Inflammatory macrophage treated with lipopolysaccharide for 1 hour (primary cell): ENCODE measurements at places on chromosomes 13 and 19.
A peak's percentile ranks its signal among the peaks of the same experiment; 100 is the strongest.

DNA sequence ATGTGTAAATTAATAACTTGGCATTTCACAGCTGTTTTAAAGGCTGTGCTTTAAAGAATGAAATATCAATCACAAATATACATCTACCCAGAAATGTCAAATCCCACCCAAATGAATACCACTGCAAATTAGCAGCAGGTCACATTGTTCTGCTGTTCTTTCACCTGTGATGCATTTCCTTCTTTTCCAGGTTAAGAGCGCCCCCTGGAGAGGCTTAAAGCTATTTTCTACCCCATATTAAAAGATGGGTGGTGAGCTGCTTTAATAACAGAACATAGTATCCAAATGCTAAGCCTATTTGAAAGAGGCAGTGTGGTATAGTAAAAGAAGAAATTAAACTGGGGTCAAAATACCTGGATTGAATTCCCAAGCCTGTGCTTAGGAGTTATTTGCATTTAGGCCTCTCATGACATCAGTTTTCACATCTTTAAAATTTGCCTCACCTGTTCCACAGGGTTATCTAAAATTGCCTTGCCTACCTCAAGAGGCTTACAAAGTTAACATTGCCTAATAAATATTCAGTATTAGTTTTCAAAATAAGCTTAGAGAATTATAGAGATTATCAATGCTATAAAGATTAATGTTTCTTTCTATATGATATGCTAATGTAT, 396.9 kb upstream of the SLITRK5 start:
- peak; percentile 12 for DNase-seq

GRCh38 chr13:26658448-26659385, 101.2 kb downstream of the WASF3 start:
- DNase-seq: no peak

GRCh38 chr13:70829748-70830147, 721.5 kb upstream of the KLHL1 start:
- DNase-seq: no peak

DNA sequence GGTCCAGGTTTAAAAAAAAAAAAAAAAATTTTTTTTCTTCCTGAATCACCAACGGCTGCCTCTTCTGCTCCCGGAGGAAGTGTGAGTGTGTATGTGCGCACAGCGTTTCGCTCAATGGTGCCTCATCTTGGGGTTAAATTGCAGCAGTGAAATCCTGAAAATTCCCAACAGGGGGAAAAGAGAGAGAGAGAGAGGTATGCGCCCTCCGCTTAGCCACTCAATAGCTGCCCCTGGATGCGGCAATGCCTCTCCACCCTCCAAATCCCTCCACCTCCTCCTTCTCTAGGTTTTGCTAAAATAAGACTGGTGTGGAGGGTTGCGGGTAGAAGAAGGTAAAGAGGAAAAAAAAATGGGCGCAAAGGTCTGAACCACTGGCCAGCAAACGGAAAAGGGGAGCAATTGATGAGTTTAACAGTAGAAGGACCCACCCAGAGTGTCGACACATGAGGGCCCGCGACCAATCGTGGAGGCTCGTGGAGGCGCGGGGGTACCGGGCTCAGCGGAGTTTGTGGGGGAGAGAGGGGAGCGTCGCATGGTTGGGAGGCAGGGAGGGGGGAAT, 853 bp upstream of the CACNA1A start:
- no peak for DNase-seq

DNA sequence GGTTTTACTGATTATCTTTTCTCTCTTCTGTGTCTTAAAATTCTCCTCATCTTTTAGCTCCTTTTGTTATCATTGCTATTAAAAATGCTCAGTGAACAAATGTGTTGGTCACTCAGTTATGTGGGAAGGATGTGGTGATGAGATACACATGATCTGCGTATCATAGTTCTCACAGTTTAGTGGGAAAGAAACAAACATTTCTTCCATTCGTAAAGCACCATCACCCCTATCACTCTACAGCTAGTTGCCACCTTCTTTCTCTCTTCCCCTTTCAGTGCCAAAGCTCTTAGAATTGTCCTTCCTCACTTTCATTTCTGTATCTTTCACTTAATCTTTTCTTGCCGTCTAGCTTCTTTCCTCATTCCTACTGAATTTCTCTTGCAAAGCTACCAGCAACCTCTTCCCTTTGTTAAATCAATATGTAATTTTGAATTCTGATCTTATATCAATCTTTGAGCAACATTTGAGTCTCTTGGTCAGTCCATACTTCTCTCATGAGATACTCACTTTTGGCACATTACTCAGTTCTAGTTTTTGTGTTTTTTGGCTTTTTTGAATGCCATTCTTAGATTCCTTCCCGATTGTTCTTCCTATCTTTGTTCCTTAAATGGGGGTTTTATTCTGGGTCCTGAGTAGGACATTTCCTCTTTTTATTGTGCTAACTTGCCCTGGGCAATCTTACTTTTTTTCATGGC, 122.3 kb downstream of the PCCA start:
- DNase-seq: peak; percentile 18

DNA sequence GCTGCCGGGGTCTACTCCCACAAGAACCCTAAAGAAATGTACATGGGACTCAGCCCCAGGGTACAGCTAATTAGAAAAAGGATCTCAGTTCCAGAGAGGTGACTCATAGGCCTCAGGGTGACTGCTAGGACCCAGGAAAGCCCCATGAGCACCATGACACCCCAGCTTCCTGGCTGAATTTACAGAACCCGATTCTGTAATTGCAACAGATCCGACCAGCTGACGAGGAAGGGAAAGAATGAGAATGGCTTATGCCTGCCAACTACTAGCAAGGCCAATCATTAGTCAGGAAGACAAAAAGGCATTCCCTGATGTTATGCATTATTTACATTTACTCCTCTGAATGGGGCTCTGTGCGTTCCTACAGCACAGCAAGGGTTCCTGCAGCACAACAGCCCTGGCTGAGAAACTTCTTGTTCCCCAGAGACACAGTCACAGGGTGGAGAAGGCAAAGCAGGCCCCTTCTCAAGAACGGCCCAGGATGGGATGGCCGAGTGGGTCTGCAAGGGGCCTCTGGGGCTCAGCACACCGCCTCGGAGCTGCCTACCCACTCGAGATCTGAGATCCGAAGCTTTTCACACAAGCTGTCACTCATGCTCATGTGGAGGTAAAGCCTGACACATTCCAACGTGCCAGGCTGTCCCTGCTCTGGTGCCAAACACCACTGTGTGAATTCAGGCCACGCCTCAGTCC, 27.2 kb downstream of the PBX4 start:
- peak; percentile 94 for DNase-seq

GRCh38 chr13:41459432-41460073, 2.2 kb downstream of the RGCC start:
- DNase-seq: no peak

- DNase-seq: peak; percentile 79
Measured at GRCh38 chr19:46191972-46192371, 37.6 kb upstream of the IGFL1 start.

DNA sequence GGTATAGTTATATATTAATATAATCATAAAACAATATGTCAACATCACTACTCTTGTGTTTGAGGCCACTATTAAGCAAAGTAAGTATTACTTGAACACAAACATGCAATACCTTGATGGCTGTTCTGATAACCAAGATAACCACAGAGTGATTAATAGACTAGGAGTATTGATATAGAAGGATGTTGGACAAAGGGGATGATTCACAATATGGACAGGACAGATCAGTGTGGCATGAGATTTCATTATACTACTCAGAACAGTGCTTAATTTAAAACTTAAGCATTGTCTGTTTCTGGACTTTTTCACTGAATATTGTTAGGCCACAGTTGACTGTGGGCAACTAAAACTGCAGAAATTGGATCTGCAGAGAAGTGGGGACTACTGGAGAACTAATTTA, 384.2 kb downstream of the SLITRK1 start:
- no peak for DNase-seq

DNA sequence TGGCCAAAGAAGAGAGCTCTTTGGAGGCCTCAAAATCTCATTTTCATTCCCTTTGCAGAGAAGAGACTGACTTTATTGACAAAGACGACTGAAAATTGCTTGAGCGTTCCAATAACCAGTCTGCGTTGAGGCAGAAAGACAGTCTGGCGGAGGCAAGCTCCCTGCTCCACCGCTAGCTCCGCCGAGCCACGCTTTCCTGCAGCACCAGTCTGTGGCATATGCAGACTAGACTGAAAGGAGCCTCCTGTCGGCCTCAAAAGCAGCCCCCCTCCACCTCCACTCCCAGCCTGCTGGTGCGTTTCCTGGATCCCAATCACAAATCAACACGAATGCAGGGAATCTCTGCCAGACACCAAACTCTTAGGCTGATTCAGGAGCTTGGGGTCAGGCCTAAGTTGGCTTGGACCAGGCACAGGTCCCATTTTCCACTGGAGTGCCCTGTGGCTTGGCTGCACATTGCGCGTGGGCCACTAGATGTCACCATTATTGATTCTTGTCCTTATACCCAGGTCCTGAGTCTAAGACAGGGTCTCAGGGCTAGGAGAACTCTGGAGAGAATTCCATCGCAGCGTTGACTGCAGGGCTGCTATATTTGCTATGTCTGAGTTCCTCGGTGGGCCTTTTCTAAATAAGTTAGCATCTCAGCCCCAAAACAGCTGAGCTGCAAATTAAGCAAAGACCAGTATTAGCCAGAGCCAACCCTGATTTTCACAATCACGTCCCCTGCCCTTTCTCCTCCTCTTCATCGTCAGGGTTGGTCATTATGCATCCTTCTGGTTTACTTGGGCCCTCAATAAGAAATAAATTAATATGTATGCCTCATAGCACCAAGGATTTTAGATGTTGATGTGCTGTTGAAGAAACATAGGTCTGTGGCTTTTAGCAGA, 5.2 kb upstream of the ZNF507 start:
- peak; percentile 70 for DNase-seq

DNA sequence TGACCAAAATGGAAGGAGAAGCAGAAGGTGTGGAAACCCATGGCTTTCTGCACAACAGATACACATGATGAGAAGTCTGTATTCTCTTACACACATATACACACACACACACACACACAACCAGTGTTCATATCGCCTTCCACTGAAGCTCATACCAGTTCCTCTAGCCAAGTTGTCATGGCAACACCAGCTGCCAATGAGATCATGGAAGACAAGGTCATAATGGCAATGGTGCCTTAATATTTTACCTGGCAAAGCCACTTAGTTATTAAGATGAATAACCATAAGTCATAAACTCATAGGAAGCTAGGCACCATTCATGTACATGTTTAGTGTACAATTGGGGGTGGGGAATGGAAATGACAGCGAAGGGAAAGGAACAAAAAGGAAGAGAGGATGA, 2.6 kb upstream of the DHRS12 start:
- no peak for DNase-seq

- DNase-seq: peak; percentile 60
Measured at GRCh38 chr19:15633082-15633835, 7.4 kb upstream of the CYP4F3 start.

DNA sequence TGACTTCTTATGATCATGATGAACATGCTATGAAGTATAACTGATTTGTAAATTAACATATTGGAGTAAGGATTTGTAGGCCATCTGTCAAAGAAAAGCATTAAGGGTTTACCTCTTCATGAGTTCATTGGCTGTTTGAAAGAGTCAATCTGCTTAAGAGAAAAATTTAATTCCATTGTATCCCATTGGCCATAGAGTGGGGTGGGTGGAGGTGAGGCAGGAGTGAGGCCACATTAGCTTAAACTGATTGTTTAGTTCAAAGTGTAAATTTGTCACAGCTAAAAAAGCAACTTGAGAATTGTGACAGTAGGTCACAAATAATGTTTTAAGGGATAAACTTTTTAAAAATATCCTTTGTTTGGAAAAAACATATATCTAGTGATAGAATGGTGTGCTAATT, 11.4 kb downstream of the GPR180 start:
- no peak for DNase-seq

DNA sequence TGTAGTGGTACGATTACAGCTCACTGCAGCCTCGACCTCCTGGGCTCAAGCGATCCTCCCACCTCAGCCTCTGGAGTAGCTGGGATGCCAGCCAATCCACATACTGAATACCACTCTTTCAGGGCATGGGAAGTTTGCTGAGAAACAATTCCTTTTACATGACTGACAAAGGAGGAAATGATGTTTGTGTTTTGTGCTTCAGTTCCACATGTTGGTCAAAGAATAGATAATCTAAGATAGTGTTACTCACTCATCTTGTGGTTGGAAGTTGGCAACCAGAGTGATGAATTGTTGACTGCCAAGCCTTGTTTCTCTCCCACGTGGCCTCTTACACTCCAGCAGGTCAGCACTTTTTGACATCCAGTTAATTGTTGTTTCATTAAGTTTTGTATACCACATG, 7.6 kb downstream of the MBD3L2B start:
- DNase-seq: peak; percentile 58

GRCh38 chr19:17902701-17903100, 30.1 kb upstream of the CCDC124 start:
- no peak for DNase-seq

- DNase-seq: no peak
Measured at GRCh38 chr19:16160943-16161560, 12.3 kb downstream of the CIB3 start.

DNA sequence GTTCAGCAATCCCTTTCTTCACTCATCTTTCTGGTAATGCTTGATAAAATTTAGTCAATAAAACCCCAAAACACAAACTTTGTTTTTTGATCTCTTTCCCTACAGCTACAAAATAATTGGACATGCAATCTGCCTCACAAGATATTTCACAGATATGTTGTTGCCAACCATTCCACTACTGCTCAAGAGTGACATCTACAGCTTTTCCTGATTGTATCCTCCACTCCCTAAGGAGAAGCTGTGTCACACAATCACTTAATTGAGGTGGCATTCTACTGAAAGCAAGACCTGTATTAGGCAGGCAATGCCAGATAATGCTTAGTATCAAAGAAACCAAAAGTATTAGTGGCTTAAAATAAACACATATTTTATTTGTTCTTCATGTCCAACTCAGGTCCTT, 1646.2 kb upstream of the SPRY2 start:
- no peak for DNase-seq

GRCh38 chr19:17496337-17496997, 15.0 kb upstream of the PGLS start:
- peak; percentile 59 for DNase-seq

- DNase-seq: no peak
Measured at GRCh38 chr13:86858216-86858615, 813.0 kb upstream of the SLITRK5 start.

GRCh38 chr19:3893509-3894179, 13.2 kb downstream of the ATCAY start:
- DNase-seq: no peak

- DNase-seq: no peak
Measured at GRCh38 chr13:93775507-93776108, 549.0 kb downstream of the GPC6 start.

- peak; percentile 52 for DNase-seq
Measured at GRCh38 chr19:47848823-47849473, 10.1 kb upstream of the TPRX2 start.
